ENCODE measurements at places on chromosomes 12 and 14. TPM values are rescaled to one million over a fixed set of nuclear protein-coding genes. Genes with fewer than 3 reads are reported as not detected.

DNA sequence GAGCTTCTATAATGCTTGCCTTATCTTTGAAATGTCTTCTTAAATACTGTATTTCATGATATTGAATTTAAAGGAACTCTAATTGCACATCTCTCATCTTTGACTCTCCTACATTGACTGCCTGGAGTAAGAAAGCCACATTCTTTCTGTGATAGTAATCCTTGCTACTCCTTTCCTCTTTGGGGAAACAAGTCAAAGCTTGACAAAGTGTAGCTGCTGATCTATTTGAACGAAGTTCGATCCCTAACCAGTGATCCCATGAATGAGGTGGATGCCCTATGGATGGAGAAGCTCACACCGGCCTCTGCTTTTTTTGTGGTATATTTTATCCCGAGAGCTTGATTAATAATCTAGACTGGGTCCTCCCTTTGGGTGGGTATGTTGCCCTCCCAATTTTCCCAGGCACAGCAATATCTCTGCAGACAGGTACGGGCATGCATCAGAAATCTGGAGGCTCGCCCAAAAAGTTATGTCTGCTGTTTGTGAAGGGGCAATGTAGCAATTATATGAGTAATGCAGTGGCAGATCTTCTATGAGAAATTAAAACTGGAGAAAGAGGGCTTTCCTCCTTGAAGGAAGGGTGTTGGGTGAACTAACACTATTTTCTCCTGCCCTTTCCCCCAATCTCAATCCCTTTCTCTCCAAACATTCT is 163.0 kb upstream of the FRMD6 start:
- DNase-seq: no peak

GRCh38 chr12:43655586-43655985 is 103.0 kb downstream of the PUS7L start:
- DNase-seq: no peak

GRCh38 chr14:95500772-95501401 is 15.6 kb downstream of the SYNE3 start:
- no peak for DNase-seq

- DNase-seq: no peak
Observed at GRCh38 chr14:82854901-82855300, 1321.2 kb upstream of the SEL1L start.

GRCh38 chr12:31118347-31119191 is 44.9 kb downstream of the DDX11 start:
- peak; percentile 77 for DNase-seq

- DNase-seq: no peak
Observed at GRCh38 chr12:108831309-108831991, 25.9 kb downstream of the SSH1 start.

- DNase-seq: no peak
Observed at GRCh38 chr12:16669756-16670155, 63.8 kb upstream of the LMO3 start.

- DNase-seq: no peak
Observed at GRCh38 chr12:124107351-124107750, 134.3 kb downstream of the ZNF664 start.

- DNase-seq: no peak
Observed at GRCh38 chr14:89212386-89213235, 204.4 kb downstream of the FOXN3 start.

DNA sequence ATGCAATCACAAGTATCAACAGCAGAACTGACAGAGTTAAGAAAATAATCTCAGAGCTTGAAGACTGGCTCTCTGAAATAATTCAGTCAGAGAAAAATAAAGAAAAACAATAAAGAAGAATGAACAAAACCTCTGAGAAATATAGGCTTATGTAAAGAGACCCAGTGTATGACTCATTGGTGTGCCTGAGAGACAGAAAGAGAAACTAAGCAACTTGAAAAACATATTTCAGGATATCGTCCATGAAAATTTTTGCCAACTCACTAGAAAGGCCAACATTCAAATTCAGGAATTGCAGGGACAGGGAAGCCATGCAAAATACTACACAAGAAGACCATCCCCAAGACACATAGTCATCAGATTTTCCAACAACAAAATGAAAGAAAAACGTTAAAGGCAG is 56.2 kb downstream of the APOBEC1 start:
- no peak for DNase-seq

GRCh38 chr14:59570122-59570521 is 6.5 kb downstream of the CCDC175 start:
- DNase-seq: no peak

GRCh38 chr12:117900561-117900960 is 68.2 kb downstream of the KSR2 start:
- DNase-seq: no peak

- no peak for DNase-seq
Observed at GRCh38 chr12:122086116-122086515, 7.6 kb downstream of the MLXIP start.

GRCh38 chr14:71855399-71856036 is 76.7 kb upstream of the RGS6 start:
- DNase-seq: no peak

- DNase-seq: no peak
Observed at GRCh38 chr12:127750076-127750840, 516.7 kb upstream of the TMEM132C start.

GRCh38 chr14:64987438-64987767 is 708 bp downstream of the FNTB start:
- DNase-seq: no peak

DNA sequence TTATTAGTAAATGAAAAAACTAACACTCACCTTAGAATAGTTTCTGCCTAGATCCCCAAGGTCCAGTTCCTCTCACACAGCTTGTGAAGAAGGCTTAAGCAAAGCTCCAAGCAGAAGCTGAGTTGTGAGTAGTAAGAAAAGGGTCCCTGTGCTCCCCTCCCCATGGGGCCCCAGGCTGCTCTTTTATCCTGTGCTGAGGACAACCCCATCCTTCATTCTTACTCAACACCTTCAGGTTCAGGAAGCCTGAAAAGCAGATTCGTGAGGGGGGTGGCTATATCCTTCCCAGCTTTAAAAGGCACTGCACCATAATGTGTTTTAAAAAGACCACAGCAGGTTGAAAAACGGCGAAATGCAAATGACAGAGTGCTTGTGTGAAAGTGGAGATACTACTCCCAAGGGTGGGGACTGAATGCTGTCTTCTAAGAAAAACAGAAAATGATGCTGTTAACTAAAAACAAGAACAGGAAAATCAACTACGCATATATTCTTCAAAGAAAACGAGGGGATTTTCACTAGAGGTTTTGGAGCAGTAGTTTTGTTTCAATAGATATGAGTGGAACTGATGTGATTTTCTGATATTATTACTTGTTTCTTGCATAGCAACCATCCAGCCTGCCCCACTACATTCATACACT is 182.7 kb downstream of the KTN1 start:
- DNase-seq: no peak

DNA sequence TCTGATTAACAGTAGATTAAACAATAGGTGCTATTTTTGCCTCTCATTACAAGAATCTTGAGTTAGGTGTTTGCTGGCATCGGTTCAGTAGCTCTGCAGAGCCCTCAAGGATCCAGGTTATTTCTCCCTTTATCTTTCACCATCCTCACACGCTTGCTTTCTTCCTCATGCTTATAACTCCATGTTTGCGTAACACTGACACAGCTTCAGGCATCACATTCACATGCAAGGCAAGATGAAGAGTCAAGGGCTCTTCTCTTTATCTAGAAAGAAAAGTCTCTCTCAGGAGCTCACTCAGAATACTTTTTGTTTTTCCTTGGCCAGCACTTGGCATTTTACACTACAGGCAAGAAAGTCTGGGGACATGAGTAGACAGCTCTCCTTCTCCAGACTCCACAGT is 24.2 kb upstream of the PTHLH start:
- DNase-seq: no peak

- no peak for DNase-seq
Observed at GRCh38 chr12:72546106-72546505, 273.9 kb downstream of the TRHDE start.

GRCh38 chr14:29842228-29842627 is 85.4 kb downstream of the PRKD1 start:
- DNase-seq: no peak

DNA sequence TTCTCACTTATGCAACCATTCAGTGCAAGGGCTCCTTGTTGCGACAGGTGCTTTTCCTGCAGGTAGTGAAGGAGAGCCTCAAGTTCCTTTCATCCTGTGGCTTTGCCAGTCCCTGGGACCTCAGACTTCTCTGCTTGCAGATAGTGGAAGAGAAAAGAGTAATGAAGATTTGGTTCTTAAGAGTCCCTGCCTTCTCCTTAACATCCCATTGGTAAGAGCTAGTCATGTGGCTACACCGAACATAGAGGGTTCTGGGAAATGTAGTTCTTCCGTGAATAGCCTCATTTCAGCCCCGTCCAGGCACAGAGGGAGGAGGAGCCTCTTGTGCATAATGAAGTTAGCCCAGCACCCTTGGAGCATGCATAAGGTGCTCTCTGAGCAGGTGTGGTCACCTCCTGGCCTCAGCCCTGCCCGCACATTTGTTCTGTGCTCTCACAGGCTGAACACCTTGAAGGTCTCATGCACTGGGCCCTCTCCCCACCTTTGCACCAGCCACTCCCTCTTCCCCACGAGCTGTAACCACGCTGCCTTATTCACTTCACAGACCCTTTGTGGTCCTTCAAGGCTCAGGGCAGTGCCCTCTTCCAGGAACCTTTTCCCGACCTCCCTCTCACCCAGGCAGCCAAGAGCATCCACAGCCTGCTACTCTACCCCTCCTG is 134.0 kb downstream of the BCL11B start:
- peak; percentile 51 for DNase-seq

- no peak for DNase-seq
Observed at GRCh38 chr12:113184098-113184899, 979 bp downstream of the DDX54 start.

DNA sequence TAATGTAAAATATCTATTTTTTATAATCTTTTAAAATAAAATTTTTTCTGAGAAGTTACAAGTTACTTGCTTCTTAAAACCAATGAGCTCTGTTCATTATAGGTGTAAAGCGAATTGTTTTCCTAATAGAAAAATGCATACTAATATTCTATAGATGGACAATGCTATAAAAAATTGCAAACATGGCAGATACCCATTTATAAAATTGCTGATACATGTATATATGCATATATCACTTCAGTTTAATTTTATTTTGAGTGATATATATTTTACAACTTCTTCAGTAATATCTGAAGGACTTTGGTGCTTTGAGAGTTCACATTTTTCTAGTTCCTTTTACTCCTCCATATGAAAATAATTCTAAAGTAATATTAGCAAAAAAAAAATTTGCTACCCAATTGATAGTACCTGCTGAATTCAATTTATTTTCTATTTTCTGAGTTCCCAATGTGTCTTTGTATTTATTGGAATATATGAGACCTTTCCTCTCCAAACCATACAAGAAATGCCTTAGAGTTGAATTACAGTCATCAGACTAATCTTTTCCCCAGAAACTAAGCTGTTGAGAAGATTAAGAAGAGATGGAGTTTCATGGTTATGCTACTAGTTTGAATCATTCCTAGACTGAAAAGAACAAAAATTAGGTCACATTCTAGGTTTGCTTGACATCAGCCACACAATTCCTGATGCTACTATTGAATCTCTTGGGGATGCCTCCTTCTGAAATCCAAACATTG is 1937.5 kb upstream of the SEL1L start:
- DNase-seq: no peak

DNA sequence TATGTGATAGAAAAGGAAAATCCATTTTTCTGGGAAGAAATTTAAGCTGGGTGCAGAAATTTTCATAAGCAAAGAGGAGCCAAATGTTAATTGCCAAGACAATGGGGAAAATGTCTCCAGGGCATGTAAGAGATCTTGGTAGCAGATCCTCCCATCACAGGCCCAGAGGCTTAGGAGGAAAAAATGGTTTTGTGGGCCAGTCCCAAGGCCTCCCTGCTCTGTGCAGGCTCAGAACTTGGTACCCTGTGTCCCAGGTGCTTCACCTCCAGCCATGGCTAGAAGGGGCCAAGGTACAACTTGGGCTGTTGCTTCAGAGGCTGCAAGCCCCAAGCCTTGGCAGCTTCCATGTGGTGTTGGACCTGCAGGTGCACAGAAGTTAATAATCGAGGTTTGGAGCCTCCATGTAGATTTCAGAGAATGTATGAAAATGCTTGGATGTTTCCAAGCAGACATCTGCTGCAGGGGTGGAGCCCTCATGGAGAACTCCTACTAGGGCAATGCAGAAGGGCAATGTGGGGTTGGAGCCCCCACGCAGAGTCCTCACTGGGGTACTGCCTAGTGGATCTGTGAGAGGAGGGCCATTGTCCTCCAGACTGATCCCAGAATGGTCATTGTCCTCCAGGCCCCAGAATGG is 77.7 kb upstream of the ATP2B1 start:
- DNase-seq: no peak

DNA sequence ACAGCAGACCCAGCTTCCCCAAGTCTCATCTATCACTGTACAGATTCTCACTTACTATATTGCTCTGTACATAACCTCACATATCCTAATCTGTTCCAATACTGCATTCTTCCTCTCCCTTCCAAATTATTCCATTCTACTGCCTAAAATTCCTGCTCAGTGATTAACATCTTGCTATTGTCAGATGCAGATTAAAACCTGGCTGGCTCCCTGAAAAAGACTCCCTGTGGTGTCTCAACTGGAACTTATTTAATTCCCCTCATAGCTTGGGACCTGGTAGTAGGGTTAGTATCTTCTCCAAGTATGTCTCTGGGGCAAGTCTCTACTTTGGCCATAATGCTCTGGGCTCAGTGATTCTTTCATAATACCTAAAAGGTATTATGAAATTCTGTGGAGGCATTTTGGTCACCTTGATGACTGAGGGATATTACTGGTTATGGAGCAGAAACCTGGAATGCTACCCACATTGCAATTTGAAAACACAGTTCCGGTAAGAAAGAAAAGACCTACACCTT is 55.8 kb downstream of the PAWR start:
- no peak for DNase-seq

GRCh38 chr12:49791700-49792099 is 36.5 kb downstream of the NCKAP5L start:
- no peak for DNase-seq

Gene ASB8
- 27.0 TPM for total RNA-seq

Gene BHLHE41
- 5.8 TPM for total RNA-seq

Gene CCT2
- total RNA-seq: 260 TPM

Gene CFAP54
- 0.93 TPM for total RNA-seq

Gene SLC22A17
- total RNA-seq: 16.8 TPM

Gene OAS1
- total RNA-seq: 19.1 TPM

Gene CFL2
- total RNA-seq: 21.9 TPM

Gene SYNDIG1L
- total RNA-seq: 0.71 TPM

Gene FGF23
- 0.10 TPM for total RNA-seq

Gene LALBA
- not detected for total RNA-seq

Gene FOXN4
- 2.0 TPM for total RNA-seq
